Stimulated activated CD4-positive, alpha-beta T cell treated with anti-CD3 and anti-CD28 coated beads, Interleukin-4, amount 100 ng/mL, for 1 hour (primary cell): ENCODE measurements at places on chromosomes 4 and X.

DNA sequence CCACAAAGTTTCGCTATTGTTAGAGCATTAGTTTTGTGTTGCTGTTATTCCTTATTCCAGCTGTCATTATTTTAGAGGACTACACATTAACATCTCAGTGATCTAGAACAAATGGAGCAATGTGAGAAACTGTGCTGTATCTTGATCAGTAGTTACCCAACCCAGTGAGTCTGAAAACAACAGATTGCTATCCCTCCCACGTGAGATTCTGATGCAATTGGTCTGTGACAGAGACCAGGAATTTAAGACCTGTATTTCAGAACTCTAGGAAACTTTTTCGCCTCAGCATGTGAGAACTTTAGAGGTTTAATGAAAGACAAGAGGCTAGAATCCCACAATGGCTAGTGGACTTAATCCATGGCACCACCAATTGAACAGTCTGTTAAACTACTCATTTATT is 35.7 kb upstream of the CDS1 start:
- DNase-seq, result no peak

DNA sequence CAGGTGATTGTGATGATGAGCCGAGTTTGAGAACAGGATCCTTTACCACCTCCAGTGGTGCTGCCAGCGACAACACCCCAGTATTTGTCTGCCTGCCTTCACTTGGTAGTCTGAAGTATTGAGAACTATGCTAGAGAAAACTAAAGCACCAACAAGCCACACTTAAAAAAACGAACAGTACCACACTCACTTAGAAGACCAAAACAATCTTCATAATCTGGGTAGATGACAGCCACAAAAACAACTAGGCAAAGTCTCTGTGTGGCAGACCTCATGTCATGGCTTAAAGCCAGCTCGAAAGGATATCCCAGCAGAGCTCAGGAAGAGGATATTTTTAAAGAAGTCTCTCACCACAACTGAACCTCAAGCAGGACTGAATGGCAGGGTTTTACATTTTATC is 236.0 kb downstream of the GPC3 start:
- DNase-seq, result no peak

DNA sequence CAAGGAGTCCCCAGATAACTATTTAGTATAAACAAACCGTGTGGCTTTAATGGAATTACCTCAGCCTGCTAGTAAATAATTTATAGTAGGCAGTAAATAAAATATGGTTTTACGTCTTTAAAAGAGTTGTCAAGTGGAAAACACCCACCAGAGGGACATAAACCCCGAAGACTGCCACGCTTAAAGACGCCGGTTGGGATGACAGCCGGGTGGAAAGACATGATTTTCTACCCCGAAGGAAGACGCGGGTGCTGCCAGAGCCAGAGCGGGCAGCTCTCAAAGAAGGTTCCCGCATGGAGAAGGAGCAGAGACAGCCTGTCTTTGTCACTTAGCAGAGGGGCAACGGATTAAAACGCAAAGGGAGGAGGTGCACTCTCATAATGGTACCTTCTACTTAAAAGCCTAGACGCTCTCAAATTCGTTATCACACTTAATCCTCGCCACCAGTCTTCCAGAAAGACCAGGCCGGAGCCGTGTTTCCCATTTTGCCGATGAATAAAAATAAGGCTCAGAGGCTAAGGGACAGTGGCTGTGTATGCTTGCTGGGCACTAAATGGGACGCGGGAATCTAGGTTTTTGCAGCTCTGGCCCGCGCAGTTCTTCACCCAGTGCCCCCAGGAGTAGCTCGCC is 140.5 kb upstream of the ZIC3 start:
- DNase-seq, result no peak

DNA sequence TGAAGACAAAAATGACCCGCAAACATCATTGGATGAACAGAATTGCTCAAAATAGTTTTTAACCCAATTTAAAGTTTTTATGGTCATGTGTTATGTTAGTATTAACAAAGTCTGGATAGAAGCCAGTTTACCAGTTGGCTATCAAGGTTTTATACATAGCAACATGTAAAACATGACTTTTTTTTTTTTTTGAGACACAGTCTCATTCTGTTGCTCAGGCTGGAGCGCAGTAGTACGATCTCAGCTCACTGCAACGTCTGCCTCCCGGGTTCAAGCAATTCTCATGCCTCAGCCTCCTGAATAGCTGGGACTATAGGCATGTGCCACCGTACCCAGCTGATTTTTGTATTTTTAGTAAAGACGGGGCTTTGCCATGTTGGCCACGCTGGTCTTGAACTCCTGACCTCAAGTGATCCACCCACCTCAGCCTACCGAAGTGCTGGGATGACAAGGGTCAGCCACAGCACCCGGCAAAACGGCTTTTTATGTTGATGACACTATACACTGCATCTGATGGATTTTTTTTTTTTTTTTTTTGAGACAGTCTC is 3.4 kb downstream of the SAT1 start:
- no peak for DNase-seq

DNA sequence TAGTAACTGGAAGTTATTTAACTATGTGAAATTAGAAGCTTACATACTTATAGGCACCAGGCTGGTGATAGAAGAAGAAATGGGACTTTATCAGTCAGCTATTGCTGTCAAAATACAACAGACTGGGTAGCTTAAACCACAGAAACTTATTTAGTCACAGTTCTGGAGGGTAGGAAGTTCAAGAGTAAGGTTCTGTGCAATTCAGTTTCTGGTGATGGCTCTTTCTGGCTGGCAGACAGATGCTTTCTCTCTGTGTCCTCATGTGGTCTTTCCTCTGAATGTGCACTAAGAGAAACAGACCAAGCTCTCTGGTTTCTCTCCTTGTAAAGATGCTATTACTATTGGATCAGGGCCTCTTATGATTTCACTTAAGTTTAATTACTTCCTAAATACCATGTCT is 92.1 kb upstream of the ANKRD50 start:
- DNase-seq, result no peak

DNA sequence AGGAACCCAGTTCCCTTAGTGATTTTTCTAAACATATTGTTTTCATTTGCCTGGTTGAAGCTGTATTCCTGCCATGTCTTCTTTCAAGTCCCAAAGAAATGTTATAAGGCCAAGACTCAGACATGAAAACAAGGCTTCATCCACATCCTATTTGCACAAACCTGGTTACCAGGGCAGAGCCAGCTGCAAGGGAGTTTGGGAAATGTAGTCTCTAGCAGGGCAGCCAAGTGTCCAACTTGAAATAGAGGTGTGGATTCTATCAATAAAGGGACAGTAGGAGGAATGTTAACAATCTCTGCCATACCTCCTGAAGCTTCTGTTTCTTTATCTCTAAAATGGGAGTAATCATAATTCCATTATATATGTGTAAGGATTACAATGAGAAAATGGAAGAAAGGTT is 56.6 kb downstream of the INTS12 start:
- DNase-seq, result no peak

DNA sequence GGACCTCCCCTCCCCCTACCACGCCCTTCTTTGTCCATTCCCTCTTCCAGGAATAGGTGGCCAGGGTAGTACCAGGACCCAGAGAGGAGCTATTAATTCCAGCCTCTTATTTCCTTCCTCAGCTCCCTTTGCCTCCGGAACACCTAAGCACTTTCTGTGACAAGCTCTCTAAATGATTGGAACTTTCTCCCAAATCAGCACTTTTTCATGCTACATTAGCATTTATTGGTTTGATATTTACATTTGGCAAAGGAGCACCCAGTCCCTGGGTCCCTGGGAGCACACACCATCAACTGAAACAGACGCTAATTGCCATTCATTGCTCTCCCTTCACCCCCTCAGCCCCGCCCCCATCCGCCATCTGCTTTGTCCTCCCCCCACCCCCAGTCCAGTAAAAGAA is 182.0 kb upstream of the BCOR start:
- DNase-seq, result no peak

- DNase-seq, result no peak
Measured at GRCh38 chr4:158067646-158068045, 105.2 kb downstream of the GASK1B start.

GRCh38 chr4:96753216-96753615 is 913.3 kb downstream of the PDHA2 start:
- DNase-seq, result no peak

DNA sequence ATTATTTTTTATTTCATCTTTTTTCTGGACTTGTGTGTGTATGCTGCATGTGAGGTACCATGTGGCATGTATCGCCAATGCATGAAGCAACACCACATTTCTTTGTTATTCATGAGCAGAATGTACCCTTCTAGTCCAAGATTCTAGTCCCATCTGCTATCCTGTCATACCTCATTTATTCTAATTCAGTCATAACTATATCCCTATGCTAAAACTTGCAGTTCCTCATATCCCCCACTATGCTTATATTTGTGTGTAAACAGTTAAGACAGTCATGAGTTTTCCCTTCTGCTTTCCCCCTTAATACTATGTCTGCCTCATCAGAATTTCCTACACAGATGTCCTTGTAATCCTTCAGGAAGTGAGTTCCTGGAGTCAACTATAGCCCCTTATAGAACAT is 19.7 kb downstream of the OCRL start:
- DNase-seq, result no peak

GRCh38 chr4:23438764-23439163 is 451.1 kb downstream of the PPARGC1A start:
- DNase-seq, result no peak

- no peak for DNase-seq
Measured at GRCh38 chr4:176376032-176376614, 56.4 kb downstream of the SPCS3 start.

DNA sequence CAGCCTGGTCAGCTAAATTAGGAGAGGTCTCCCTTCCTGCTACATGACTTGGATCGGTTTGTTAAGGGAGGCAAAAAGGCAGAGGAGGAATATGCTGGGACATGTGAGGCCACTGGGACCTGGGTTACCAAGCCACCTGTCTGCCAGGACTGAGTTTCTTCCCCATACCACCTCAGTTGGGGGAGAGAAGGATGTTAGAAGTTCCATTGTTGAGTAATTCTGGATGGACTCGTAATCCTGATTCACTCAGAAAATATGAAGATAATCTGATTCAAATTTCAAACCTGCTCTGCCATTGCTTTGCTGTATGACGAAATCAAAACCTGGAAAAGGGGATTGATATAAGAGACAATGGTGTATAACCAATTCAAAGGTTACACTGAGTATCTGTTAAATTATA is 97.4 kb upstream of the S100G start:
- no peak for DNase-seq

GRCh38 chr4:76301068-76301774 is 5.3 kb upstream of the STBD1 start:
- no peak for DNase-seq

- no peak for DNase-seq
Measured at GRCh38 chr4:85607624-85608023, 132.7 kb downstream of the ARHGAP24 start.

DNA sequence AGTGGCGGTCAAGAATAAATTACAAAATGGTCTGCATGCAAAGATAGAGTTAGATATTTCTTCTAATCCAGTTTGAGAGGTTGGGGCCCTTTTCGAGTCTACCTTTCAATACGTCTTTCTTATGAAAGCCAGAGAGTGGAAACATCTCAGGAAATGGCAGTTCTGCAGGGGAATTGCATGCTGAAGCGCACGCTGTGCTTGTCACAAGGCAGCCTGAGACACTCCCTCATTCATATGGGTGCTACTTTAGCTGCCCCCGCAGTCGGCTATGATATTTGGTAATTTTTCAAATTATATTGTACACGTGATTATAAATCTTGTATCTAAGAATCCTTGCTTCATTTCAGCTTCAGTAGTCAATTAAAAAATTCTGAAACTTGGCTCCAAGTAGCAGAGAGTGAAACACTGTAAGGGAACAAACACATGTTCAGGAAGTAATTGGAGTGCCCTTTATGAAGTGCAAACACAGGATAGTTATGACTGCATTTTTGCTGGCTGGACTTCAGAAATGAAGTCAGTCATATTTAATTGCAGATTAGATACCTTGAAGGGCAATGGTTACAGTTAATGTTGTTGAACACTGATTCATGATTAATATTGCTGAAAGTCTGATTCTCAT is 145.5 kb upstream of the NAP1L5 start:
- DNase-seq, result no peak

- DNase-seq, result no peak
Measured at GRCh38 chr4:118894034-118894433, 5.4 kb downstream of the SYNPO2 start.

DNA sequence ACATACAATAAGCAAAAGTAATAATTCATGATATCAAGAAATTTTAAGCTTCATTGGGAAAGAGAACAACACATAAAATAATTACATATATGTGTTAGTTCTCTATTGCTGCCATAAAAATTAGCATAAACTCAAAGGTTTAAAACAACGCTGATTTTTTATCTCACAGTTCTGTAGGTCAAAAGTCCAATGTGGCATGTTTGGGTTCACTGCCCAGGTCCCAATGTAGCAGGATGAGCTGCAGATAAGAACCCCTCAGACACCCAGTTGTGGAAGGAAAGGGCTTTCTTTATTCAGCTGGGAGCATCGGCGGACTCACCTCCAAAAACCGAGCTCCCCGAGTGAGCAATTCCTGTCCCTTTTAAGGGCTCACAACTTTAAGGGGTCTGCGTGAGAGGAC is 13.1 kb upstream of the MAGEB16 start:
- DNase-seq, result no peak
